ENCODE measurements at places on chromosomes 13 and 19.

- DNase-seq, result no peak
These were observed 97.9 kb upstream of the RNF113B start for GRCh38 chr13:98274921-98275487.

DNA sequence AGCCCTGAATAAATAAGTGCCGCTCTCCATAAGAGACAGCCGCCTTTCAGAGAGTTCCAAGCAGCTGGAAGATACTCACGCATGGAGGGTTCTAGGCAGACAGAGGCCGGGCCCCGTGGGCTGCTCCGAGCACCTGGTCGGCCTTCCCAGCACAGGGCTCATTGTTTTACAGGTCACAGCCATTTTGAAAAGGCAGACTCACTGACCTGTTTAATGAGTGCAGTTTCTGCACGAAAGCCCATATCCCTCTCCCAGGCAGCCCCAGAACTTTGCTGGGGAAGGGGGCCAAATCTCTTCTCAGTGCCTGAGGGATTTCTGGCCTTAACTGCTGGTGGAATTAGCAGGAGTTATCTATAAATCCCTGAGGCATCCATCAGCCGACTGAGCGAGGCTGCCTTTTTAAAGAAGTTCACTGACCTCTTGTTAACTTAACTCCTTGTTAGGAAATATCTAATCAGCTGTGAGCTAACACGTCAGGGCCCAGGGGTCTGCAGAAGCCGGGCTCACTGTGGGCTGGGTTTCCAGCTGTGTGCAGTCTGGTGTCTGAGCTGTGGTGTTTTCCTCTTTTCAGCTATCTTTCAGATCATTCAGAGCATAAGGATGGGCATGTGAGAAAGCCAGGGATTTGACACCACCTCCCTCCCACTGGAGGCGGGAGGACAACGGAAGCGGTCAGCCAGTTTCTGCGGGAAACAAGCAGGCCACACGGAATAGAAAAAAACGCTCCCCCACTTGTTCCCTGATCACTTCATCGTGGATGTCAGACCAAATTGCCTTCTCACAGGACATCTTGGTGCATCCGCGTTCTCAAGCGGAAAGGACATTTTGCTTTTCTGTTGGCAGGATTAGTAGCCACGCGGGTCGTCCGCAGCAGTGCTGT, 23.3 kb downstream of the SERP2 start:
- DNase-seq, result no peak

DNA sequence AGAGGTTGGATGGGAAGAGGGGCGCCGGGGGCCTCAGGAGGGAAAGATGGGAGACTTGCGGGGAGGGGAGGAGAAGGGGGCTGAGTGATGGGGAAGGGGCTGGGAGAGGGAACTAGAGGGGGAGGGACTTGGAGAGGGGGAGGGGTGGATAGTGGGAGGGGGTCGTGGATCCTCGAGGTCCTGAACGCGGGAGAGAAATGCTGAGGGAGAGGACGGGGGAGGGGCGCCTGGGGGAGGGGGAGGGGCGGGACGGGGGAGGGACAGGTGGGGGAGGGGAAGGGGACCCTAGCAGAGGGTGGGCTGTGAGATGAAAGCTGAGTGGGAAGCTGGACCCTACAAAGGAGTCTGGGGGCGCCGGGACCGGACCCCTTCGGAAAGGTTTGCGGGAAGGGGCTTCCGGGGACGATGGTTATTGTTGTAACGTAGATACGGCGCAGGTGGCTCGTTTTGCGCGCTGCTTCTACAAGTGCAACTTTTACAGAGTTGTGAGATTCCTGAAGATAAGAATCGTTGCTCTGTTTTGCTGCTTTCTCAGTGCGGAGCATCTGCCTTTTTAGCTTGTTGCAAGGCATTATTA, 418 bp downstream of the ZNF444 start:
- DNase-seq, result no peak

GRCh38 chr13:97432232-97432916, 1.6 kb upstream of the RAP2A start:
- no peak for DNase-seq

Data from stimulated activated CD4-positive, alpha-beta T cell treated with anti-CD3 and anti-CD28 coated beads, Interleukin-1b, Interleukin-23, amount 100 ng/mL, for 24 hours (primary cell).